ENCODE measurements at places on chromosomes 3 and 15. TPM values are rescaled to one million over a fixed set of nuclear protein-coding genes. Genes with fewer than 3 reads are reported as not detected.

RPP14 gene
- total RNA-seq = 7.1 TPM

PATL2 gene
- total RNA-seq = 0.77 TPM

LSAMP gene
- 15.4 TPM for total RNA-seq

NOX5 gene
- total RNA-seq = 5.8 TPM

LRRC58 gene
- total RNA-seq = 26.0 TPM

ST6GAL1 gene
- total RNA-seq = 225 TPM

GNAT1 gene
- total RNA-seq = not detected

SI gene
- total RNA-seq = 0.96 TPM

FMN1 gene
- total RNA-seq = 7.1 TPM

DGKG gene
- 1.2 TPM for total RNA-seq

RAB11A gene
- 178 TPM for total RNA-seq

CD200R1 gene
- 2.2 TPM for total RNA-seq

GOLGA6D gene
- total RNA-seq = not detected

ADGRG7 gene
- not detected for total RNA-seq

CHD2 gene
- total RNA-seq = 76.3 TPM

PLSCR4 gene
- 14.2 TPM for total RNA-seq

ANKRD34C gene
- not detected for total RNA-seq

ANKRD63 gene
- not detected for total RNA-seq

SERPINI2 gene
- not detected for total RNA-seq
